ENCODE measurements at places on chromosomes 1 and 21. TPM values are rescaled to one million over a fixed set of nuclear protein-coding genes. Genes with fewer than 3 reads are reported as not detected.

GRCh38 chr1:110565565-110565964, 40.6 kb downstream of the KCNA2 start:
- no peak for DNase-seq

- no peak for DNase-seq
Measured at GRCh38 chr1:228825840-228826484, 90.7 kb downstream of the RHOU start.

DNA sequence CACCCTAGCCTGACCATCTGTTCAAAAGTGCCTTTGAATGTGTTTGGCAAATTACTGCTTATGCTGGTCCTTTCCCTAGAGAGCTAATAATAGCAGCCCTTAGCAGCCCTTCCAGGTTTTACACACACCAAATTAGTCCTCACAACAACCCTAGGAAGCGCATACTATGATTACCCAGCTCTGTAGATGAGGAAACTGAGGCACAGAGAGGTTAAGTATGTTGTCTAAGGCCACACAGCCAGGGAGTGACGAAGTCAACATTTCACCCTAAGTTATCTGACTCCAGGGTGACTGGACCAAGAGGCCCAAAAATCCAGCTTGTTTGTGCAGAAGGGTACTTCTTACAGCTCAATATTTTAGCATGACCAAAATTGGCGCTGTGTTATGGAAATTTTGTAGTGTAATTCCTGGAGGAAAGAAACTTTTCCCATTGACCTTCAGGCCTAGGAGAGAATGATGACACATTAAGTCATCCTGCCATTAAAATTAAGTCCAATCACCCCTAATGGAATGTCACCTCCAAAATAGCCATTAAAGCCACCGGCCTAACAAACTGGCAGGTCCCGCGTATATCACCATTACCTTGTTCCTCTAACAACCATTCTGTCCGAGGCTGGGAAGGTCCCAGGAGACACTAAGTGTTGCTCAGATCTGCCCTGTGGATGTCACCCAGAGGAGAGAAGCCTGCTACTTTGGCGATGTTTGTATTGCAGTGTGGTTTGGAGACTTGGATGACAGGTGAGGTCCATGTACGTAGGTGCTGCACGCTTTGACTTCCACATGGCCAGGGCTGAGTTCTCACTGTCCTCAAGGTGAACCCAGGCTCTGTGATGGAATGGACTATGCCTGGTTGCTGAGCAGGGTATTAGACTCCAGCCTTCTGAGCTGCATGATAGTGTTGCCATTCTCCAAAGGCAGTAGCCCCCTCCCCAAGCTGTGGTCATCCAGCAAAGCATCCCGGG, 258.3 kb downstream of the TOMM20 start:
- DNase-seq = no peak

Gene SLC30A10
- 15.4 TPM for total RNA-seq

Gene POLR3GL
- 5.7 TPM for total RNA-seq
